ENCODE measurements at places on chromosomes 4 and X. TPM values are rescaled to one million over a fixed set of nuclear protein-coding genes. Genes with fewer than 3 reads are reported as not detected.

DNA sequence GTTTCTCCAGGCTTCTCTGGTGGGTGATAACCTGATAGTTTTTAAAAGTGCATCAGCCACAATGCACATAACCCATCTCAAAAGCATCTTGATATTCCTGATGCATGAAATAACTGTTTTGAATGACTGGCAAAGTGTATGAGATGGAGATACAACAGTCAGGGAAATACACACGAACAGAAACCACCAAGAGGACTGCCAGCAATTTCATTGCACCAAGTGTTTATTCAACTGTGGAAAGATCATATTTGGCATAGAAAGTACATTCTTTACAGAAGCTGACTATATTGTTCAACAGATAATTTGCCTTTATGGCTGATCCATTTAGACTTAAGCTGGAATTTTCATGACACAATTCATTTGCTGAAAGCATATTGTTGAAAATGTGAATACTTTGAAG is 139.5 kb downstream of the SLIT2 start:
- DNase-seq, result peak; percentile 26

DNA sequence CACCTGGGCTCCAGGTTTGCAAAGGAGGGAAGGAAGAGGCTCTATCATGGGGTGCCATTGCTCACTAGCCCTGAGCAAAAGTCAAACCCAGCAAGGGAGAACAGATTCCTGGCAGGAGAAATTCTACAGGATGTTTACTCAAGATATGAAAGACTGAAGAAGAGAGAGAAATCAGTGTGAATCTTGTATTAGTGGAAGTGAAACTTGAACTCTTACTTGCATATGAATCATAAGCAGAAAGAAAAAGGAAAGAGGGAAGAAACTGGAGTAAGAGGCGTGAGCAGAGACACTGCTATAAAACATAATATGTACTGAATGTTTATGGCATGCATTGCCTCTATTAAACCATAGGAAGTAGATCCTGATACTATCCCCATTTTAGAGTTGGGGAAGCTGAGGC is 60.9 kb downstream of the C4orf46 start:
- peak; percentile 9 for DNase-seq

GRCh38 chr4:39497909-39498726 is 29.1 kb downstream of the UGDH start:
- DNase-seq, result no peak

- DNase-seq, result no peak
Observed at GRCh38 chr4:26073886-26074560, 160.0 kb downstream of the SMIM20 start.

GRCh38 chrX:151776936-151777335 is 42.4 kb downstream of the CNGA2 start:
- DNase-seq, result no peak

- DNase-seq, result no peak
Observed at GRCh38 chr4:80229590-80229989, 32.3 kb downstream of the PRDM8 start.

DNA sequence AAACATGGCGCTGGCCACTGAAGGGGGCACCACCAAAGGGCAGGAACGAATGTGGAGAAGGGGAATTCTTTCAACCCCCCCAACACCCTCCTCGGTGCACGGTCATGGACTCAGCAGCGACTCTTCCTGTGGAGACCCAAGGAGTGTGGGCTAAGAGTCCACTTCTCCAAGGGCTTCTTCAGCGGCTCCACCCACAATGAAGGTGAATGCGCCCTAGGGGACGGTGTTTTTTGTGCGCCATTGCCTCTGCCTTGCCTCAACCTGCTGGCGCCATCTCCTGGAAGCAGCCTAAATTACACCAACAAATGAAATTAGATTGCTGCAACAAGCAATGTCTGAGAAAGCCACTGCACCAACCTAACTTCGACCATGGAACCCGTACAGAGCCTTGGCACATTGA is 169.2 kb upstream of the MAGEB18 start:
- DNase-seq, result no peak

DNA sequence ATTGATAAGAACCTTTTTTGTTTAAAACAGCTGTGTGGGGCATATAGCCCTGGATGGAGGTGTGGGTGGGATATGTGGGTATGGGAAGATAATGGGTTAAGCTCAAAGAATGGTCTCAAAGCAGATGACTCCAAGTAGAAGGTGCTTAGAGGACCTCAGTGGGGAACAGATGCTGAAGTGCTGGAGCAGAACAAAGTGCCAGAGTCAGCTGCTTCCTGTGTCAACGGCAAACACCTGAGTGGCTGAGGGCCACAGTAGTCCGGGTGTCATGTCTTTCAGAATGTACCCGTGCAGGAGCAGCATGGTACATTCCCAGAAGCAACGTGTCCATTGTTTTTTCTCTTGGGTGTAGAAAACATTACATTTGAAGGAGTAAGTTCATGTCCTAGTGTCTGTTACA is 210.6 kb downstream of the CCNG2 start:
- DNase-seq, result no peak

DNA sequence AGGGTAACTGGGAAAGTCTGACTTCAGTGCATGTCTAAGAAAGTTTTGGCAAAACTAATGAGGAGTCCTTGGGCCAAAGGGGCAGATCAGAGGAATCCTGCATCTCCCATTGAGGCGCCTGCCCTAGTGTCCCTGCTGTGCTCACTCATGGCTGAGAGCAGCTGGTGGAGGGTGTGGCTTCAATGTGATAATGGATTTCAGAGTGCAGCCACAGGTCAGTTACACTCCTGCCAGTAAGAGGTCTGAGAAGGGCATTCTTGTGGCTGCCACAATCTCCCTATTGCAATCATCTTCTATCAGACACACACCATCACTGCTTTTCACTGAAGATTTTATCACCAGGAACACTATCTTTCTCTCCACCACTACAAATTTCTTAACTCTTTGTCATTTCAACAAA is 457.1 kb downstream of the MID1IP1 start:
- DNase-seq, result no peak

GRCh38 chr4:139295206-139295941 is 5.9 kb upstream of the NAA15 start:
- peak; percentile 73 for DNase-seq

DNA sequence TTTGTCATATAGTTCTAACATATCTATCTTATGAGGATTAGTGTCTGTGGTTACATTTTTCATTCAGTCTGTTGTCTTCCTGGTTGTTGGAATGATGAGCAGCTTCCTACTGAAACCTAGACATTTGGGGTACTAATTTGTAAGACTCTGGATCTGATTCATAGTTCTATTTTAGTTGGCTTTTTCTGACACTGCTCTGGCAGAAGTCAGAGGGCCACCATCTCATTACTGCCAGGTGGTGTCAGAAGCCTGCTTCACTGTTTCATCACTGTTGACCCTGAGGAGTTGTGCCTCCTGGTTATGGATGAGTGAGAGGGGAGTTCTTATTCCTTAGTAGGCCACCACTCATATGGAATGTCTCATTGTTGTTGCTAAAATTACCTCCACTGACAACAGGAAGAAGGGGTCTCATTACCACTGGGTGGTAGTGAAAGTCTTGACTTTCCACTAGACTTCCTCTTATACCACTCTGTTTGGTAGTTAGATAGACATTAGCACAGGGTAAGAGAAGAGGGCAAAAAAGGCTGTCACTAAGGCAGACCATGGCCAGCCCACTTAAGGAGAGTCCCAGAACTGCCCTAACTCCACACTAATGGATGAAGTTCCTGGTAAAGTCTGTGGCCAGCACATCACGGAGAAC is 395.2 kb downstream of the SPOCK3 start:
- no peak for DNase-seq

DNA sequence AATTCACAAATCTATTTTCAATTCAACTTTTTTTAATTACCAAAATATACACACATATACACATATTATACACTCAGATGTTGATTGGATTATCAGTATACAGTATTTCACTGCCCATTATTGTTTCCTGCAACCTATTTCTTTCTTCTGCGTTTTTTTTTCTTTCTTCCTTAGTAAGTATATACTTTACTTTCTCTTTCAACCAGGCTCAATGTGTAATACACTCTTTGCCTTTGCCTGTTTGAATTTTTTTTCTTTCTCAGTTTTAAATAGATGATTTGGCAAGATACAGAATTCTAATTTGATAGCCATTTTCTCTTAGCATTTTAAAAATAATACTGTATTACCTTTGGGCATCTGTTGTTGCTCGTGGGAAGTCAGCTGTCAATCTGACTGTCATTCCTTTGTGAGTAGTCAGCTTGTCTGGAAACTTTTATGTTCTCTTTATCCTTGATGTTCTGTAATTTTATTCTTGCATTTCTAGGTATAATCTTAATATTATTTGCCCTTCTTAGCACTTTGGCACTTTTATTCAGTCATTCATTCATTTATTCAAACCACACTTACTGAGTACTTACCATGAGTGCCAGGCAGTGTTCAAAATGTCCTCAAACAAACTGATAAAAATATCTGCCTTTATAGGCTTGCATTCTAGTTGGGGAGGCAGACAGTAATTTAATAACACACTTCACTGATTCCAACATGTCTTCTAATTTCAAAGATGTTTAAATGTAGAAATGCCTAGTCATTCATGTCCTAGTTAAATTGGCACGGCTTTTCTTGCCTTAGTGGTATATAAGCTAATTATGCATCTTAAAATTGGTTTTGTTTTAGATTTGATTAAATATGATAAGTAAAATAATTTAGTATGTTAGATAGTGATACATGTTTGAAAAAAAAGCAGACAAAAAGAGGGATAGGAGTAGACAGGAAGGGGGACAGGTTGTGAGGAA is 3.7 kb downstream of the USP38 start:
- no peak for DNase-seq

GRCh38 chr4:10661047-10661446 is 23.5 kb downstream of the CLNK start:
- DNase-seq, result no peak

GRCh38 chr4:183599690-183600089 is 59.3 kb downstream of the RWDD4 start:
- no peak for DNase-seq

DNA sequence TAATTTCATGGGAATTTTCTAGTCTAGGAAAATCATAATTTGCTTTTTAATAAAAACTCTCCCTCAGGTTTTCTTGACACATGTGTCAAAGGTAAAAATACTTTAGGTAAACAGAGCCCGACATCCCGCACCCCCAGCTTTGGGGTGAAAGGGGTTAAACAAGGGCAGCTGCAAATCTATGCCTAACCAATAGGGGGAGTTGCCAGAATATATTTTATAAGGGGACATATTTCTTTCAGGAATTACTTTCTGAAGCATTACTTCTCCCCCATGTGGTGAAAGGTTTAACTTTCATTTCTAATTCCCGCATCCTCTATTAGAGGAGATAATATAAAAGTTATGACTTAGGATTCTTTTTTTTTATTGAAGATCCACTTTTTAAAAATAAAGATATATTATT is 53.9 kb upstream of the HEPH start:
- peak; percentile 1 for DNase-seq

- DNase-seq, result no peak
Observed at GRCh38 chr4:20338841-20339240, 87.1 kb downstream of the SLIT2 start.

DNA sequence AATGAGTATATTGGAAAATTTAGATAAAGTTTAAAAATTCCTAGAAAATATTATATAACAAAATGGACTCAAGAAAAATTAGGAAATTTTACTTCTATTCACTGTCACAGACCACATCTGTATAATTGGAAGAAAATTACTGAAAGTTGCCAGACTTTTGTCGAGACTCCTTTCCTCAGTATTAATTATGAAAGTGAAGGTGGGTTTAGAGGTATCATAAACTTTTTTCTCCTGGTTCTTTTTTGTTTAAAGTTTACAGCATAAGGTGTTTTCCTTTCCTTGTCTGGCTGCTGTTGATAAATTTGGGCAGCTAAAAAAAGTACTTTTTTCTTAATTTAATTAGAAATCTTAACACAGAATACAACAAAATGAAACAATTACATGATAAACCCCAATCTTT is 6.7 kb upstream of the TEX13D start:
- no peak for DNase-seq

GRCh38 chrX:40996886-40997530 is 88.2 kb upstream of the USP9X start:
- peak; percentile 53 for DNase-seq

- DNase-seq, result no peak
Observed at GRCh38 chr4:62399242-62399641, 1199.1 kb downstream of the ADGRL3 start.

- no peak for DNase-seq
Observed at GRCh38 chr4:13203101-13203500, 281.0 kb downstream of the RAB28 start.

- DNase-seq, result no peak
Observed at GRCh38 chr4:25925486-25926201, 11.6 kb downstream of the SMIM20 start.

DNA sequence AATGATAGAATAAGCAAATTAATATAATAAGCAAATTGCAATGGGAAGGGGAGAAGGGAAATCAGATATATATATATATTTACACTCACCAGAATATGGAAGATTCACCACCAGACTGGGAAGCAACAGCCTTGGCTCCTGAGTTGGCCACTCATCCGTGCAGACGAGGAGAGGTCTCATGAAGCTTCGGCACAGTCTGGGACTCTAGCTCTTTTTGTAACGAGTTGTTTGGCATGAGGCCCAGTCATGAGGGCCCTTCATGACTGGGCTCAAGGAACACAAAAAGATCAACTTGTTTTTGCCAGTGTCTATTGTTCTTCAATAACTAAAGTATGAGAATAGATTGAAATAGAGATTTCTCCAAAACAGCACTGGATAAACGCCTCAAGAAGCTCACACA is 176.4 kb downstream of the ADGRA3 start:
- no peak for DNase-seq

- DNase-seq, result no peak
Observed at GRCh38 chrX:38335382-38335781, 8.1 kb upstream of the RPGR start.

- no peak for DNase-seq
Observed at GRCh38 chrX:24117258-24117657, 32.3 kb upstream of the ZFX start.

DNA sequence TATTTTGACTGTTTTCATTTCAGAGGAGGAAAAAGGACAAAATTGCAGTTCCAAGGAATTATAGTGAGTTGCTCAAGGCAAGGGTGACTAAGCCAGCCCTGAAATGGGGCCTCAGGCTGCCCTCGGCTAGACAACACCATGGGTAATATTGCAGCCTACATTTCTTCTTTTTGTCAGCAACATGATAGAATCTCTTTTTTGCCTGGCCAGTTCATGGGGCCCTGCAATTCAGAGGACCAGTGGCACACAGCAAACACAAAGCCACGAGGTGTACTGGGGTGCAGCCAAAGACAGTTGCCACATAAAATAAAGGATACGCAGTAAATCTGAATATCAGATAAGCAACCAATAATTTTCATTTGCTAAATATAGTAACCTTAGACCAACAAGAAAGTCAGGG is 41.8 kb downstream of the RBM47 start:
- DNase-seq, result no peak

MTNR1A gene
- polyA plus RNA-seq, result not detected

ITIH6 gene
- polyA plus RNA-seq, result not detected

BMPR1B gene
- polyA plus RNA-seq, result 0.02 TPM

OPHN1 gene
- polyA plus RNA-seq, result 0.89 TPM

SSX5 gene
- not detected for polyA plus RNA-seq

MMRN1 gene
- not detected for polyA plus RNA-seq

P2RY4 gene
- not detected for polyA plus RNA-seq

ARAP2 gene
- polyA plus RNA-seq, result 1.8 TPM

SHOX gene
- not detected for polyA plus RNA-seq

MAGEA2B gene
- not detected for polyA plus RNA-seq

TMPRSS11A gene
- not detected for polyA plus RNA-seq

SPRY1 gene
- 1.2 TPM for polyA plus RNA-seq

IL13RA2 gene
- polyA plus RNA-seq, result 0.43 TPM

CT45A10 gene
- not detected for polyA plus RNA-seq

ASB5 gene
- not detected for polyA plus RNA-seq

NAP1L2 gene
- polyA plus RNA-seq, result 0.87 TPM

SHROOM3 gene
- 3.0 TPM for polyA plus RNA-seq

SCML2 gene
- 1.4 TPM for polyA plus RNA-seq

ASMT gene
- not detected for polyA plus RNA-seq

PAGE2B gene
- polyA plus RNA-seq, result not detected

PRR32 gene
- not detected for polyA plus RNA-seq

HPGD gene
- 0.18 TPM for polyA plus RNA-seq

All from foreskin keratinocyte (primary cell).